Activated CD8-positive, alpha-beta memory T cell treated with anti-CD3 and anti-CD28 coated beads, Interleukin-2, amount 50 U/mL, for 48 hours (primary cell): ENCODE measurements at places on chromosomes 13 and 19.

- no peak for DNase-seq
Observed at GRCh38 chr13:77384999-77385398, 58.1 kb upstream of the MYCBP2 start.

GRCh38 chr19:39139305-39139874 lies 13.8 kb downstream of the PAK4 start:
- DNase-seq: no peak

DNA sequence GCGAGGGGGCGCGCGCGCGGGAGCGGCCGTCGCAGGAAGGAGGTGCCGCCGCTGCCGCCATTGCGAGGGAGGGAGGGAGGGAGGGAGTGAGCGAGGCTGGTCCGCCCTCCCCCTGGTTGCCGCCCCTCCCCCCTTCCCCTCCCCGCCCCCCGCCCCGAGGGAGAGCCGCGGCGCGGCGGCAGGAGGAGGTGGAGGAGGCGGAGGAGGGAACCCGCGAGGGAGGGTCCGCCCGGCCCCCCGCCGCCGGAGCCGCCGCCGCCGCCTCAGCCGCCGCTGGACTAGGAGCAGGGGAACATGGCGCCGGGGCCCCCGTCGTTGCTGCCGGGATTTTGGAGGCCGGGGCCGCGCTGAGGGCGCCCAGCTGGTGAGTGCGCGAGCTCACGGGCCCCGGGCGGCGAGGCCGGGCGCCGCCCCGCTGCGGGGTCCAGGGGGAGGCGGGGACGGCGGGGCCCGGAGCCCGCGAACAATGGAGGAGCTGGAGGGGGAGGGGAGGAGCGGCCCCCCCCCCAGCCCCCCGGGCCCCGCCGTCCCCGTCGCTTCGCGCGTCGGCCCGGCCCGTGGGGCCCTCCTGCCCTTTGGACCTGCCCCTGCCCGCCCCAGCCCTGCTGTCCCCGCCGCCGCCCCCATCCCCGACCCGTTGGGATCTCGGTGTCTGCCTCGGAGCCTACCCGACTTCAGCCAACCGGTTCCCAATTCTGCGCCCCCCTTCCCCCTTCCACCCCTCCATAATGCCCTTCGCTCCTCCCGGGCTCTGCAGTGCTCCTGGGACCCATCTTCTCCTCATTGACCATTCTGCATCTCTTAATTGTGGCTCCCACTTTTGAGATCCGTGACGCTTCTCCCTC lies at the start of gene ARHGAP35:
Gene ARHGAP35 (plus strand): TSS at position 152 of the 845 bp plus-strand sequence. CDS start 57,679 bp downstream, outside the sequence.
- no peak for DNase-seq

GRCh38 chr19:22619371-22619770 lies 14.8 kb upstream of the ZNF492 start:
- no peak for DNase-seq

GRCh38 chr13:105445796-105446195 lies 1089.7 kb downstream of the EFNB2 start:
- DNase-seq: no peak

DNA sequence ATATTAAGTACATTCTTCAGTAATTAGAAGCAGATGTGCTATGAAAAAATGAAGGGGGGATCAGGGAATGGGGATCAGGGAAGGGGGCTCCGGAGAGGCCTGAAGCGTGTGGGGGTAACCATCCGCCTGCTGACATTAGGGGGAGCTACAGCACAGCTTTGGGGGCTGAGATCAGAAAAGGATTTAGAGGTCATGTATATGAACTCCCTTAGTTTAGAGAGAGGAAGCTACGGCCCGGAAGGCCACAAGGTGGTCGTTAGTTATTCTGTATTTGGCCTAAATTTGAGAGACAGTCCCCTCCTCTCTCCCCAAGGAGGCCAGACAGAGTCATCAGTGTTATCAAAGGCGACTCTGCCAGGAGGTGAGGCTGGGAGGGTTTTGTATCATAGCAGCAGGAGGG lies 99.0 kb downstream of the TM9SF2 start:
- DNase-seq: no peak

DNA sequence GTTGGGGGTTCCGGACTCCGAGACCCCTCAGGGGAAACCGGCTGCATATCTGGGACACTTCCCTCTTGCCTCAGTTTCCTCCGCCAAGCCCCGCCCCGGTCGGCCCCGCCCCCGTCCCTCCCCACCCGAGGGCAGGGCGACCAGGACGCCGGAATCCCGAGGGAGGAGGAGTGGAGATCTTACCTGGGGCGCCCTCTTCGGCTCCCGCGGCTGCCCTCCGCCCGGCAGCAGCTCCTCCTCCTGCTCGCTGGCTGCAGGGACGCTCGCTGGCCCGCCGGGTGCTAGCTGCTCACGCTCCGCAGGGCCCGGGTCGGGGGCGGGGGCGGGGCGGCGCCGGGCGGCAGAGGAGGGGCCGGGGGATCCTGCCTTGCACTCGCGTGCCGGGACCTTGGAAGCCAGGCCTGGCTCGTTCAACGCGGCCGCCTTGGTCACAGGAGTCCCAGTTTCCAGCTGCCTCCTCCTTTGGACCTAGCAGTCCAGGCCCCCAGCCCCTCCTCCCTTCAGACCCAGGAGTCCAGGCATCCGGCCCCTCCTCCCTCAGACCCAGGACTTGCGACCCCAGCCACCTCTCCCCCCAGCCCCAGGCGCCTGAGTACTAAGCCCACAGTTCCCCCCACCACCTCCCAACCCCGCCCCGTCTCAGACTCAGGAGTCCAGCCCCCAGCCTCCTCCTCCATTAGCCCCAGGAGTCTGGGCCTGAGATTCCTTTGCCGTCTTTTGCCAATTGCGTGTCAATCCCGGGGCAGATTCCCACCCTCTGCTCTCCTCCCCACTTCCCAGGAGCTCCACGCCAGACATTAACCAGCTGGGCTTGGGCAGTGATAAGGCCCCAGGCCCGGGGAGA lies at the start of gene NTF4:
Gene NTF4 (minus strand): TSS at position 51 of the 844 bp plus-strand sequence. CDS start 2,821 bp downstream, outside the sequence.
- DNase-seq: no peak

DNA sequence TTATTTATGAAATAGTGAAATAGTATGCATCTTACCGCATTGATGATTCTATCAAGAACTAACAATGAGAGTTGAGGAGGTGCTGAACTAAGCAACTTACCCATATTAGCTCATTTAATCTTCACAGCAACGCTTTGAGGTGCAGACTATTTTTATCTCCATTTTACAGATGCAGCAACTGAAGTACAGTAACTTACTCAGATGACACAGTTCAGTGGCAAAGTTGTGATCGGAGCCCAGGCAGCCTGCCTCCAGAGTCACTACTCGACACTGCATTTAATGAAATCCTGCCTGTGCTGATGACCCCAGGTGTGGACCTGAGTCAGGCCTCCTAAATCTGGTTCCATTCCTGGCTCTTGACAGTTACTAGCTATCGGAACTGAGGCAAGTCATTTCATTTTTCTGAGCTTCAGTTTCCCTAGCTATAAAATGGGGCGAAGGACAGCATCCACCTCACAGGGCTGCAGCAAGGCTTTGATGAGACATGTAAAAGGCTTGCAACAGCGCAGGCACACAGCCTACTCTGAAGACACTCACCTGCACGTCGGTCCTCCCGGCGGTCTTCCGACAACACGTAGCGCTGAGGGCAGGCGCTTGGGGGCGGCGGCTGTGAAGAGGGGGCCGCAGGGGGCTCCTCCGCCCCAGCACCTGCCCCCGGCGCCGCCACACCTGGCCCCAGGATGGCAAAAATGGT lies 1.5 kb downstream of the MYPOP start:
- no peak for DNase-seq

GRCh38 chr19:3585301-3586126 lies at the start of gene GIPC3:
Gene GIPC3 (plus strand): TSS chr19:3585478. CDS start chr19:3585598, 120 bp downstream.
- no peak for DNase-seq

DNA sequence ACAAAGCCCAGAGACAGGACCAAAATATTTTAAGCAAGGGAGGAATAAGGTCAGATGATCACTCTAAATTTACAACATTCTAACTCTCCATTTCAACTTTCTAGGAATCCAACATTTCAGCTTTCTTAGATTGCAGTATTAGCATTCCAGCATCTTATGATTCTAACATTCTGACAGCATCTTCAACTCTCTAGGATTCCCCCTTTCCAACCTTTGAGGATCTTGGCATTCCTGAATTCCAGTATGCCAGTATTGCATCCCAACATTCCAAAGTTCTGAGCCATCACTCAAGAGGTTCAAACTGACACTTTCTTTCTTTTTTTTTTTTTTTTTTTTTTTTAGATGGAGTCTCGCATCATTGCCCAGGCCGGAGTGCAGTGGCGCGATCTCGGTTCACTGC lies 13.8 kb downstream of the TGFB1 start:
- no peak for DNase-seq

GRCh38 chr13:63773476-63773875 lies 2357.8 kb upstream of the PCDH20 start:
- no peak for DNase-seq

GRCh38 chr19:6056801-6057650 lies 53.3 kb downstream of the RFX2 start:
- DNase-seq: peak; percentile 44

GRCh38 chr13:112752711-112753541 lies 63.1 kb downstream of the ATP11A start:
- DNase-seq: peak; percentile 54

- DNase-seq: no peak
Observed at GRCh38 chr13:71879129-71879535, 12.1 kb upstream of the DACH1 start.
